ENCODE measurements at places on chromosomes 12 and 14. TPM values are rescaled to one million over a fixed set of nuclear protein-coding genes. Genes with fewer than 3 reads are reported as not detected.
A peak's percentile ranks its signal among the peaks of the same experiment; 100 is the strongest.

The APEX1 gene
- 182 TPM for polyA plus RNA-seq

The PRR4 gene
- polyA plus RNA-seq = 2.4 TPM

The TRPV4 gene
- polyA plus RNA-seq = 0.53 TPM

GRCh38 chr12:75553398-75553797 lies 42.0 kb upstream of the KRR1 start:
- DNase-seq = no peak

DNA sequence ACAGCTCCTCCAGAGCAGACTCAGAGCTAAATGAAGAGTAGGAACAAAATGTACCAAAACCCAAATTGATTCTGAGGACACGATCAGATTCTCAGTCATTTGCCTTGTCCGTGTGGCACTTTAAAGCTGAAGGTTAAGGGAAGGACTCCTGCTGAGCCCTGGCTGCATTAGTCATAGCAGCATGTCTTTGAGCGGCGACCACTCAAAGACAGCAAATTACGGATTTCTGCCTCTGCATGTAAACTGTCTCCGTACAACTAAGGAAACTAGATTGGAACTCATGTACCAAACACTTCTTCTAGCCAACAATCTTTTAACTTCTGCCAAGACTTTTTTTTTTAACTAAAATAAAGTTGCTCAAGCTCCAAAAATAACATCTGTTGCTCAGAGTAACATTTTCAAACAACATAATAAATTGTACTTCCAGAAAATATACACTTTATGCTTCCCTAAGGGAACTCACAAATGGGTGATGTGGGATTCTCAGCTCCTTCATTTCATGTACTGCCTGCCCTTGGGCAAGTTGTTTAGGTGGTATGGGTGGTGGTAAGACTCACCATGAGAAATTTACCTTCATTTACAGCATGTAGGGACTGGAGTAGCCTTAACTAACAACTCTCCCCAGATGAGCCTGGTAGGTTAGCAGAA lies 56.1 kb downstream of the RERG start:
- DNase-seq = peak; percentile 47

DNA sequence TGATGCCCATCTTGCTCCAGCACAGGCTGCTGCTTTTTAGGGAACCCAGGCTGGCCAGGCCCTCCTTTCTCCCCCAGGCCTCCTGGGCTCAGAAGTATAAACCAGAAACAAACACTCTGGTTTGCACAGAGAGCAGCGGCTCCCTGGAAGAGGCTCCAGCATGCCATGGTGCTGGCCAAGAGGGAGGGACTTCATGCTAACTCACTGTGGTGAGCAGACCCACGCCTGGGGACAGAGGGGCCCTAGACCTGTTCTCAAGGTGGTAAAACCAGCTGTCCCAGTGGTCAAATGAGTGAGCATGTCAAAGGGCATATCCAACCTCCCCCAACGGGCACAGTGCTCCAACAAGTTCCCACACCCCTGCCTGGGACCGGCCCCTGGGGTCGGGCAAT lies 15.5 kb downstream of the BCL11B start:
- no peak for DNase-seq

DNA sequence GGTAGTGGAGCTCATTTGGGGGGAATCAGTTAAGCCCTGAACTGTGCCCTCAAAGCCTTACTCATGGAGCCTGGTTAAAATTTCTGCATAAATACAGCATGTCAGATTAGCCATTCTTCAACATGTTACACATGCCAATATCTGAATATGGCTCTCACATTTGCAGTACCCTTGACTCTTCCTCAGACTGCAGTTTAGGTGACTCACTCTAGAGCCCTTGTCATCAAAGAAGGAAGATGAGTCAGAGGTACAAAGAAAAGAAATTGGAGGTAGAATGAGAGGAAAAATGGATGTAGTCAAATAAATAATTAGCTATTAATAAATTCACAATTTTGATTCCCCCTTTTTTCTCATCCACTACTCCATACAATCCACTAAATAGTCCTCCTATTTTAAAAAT lies 23.6 kb upstream of the OR4K2 start:
- no peak for DNase-seq

- no peak for DNase-seq
Measured at GRCh38 chr14:92199763-92200162, 78.0 kb downstream of the CPSF2 start.

DNA sequence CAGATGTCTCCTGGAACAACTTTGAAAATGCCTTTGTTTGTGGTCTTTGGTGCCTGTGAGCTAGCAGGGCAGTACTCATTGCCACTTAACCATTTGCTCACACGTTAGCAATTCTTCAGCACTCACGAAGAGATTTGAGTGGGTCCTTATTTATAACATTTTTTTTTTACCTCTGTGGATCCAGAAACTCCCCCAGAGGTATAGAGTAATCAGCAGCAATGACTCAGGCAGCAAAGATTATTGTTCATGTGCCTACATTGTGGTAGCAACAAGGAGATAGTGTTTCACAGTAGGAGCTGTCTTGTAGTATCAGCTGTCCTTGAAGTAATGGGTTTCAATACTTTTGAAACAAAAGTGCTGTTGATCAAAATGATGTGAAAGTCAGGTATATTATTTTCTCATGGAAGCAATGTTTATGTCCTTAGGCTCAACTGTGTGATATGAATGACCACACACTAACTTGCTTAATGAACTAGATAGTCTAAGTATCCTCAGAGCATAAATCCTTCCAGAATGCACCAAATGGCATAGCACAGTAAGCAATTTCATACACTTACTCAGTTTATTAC lies 304.1 kb downstream of the EGLN3 start:
- no peak for DNase-seq

GRCh38 chr12:23093488-23093887 lies 468.5 kb downstream of the ETNK1 start:
- no peak for DNase-seq

- peak; percentile 16 for DNase-seq
Measured at GRCh38 chr14:21308479-21309237, 28.8 kb downstream of the RPGRIP1 start.

- DNase-seq = peak; percentile 88
Measured at GRCh38 chr12:7092229-7092985, at the start of gene C1R. Gene C1R (minus strand): TSS chr12:7092445. CDS start chr12:7092388, 57 bp downstream.

DNA sequence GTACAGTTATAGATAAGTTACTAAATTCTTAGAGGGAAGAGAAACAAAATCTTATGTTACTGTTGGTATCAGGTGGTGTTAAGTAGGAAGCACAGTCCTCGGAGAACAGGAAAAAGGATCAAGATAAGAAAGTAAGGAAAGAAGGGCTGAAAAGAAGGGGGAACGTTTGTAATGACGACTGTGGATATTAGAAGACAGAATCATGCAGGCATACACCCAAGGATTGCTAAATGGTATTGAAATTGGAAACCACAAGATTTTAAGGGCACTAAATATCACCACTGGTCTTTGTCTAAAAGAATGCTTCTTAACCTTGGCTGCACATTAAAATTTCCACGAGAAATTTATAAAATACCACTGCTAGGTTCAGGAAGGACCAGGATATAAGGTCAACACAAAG lies 34.1 kb upstream of the ERGIC2 start:
- DNase-seq = no peak

- no peak for DNase-seq
Measured at GRCh38 chr14:65566820-65567522, 154.4 kb downstream of the FUT8 start.

GRCh38 chr14:33511851-33512640 lies 438.8 kb downstream of the EGLN3 start:
- DNase-seq = no peak
